ENCODE measurements at places on chromosomes 13 and 19.

GRCh38 chr13:36897054-36897616, 22.9 kb downstream of the SMAD9 start:
- DNase-seq, result no peak

- no peak for DNase-seq
Measured at GRCh38 chr19:38093154-38093553, 130.9 kb downstream of the DPF1 start.

DNA sequence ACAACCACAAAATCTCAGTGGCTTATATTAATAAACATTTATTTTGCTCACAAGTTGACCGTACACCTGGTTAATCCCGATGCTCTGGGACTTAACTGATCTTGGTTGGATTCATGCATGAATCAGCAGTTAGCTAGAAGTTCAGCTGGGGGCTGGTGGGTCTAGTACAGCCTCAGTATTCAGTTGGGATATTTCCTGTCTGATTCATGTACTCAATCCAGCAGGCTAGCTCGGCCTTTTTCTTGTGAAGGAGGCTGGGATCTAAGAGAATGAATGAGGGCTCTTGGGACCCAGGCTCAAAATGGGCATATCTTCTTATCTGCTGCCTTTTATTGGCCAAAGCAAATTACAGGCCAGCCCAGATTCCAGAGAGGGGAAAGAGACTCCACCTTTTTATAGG, 178.8 kb downstream of the KCTD12 start:
- no peak for DNase-seq

DNA sequence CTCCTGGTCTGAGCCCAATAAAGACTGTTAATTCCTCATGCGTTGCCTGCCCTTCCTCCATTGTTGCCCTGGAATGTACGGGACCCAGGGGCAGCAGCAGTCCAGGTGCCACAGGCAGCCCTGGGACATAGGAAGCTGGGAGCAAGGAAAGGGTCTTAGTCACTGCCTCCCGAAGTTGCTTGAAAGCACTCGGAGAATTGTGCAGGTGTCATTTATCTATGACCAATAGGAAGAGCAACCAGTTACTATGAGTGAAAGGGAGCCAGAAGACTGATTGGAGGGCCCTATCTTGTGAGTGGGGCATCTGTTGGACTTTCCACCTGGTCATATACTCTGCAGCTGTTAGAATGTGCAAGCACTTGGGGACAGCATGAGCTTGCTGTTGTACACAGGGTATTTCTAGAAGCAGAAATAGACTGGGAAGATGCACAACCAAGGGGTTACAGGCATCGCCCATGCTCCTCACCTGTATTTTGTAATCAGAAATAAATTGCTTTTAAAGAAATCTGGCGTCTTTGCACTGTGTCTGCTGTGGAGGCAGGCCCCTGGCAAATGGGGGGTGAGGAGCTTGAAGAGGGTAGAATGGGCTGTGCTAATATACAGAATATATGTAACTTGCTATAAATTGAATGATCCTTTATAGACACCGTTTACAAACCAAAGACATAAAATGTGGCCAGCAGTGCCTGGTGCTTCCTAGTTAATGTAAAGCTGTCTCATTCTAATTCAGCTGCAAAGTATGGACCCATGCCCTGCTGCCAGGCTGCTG, 4.2 kb upstream of the RPS11 start:
- DNase-seq, result no peak

- no peak for DNase-seq
Measured at GRCh38 chr13:49356223-49356622, 87.6 kb downstream of the CAB39L start.

DNA sequence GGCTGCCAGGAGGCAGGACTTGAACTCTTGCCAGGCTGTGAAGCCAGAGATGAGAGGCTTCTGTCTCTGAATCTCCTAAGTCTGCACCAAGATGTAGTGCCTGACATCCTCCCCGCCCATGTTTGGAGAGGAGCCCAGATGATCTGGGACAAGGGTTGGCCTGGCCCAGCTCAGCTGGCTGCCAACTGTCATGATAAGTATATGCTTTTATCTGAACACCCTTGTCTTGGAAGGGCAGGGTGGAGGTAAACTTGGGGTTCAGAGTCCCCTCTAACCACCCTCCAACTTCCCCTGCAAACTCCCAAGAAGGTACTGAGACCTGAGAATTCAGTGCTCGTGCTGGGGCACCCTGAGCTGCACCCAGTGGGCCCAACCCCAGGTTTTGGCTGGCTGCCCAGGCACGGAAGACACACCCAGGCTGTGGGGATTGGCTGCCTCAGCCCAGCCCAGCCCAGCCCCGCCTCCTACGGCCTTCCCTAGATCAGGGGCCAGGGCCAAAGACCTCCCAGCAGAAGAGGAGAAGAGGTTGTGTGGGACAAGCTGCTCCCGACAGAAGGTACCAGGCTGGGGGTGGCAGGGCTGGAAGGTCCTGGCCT, at the start of gene CYP4F12:
CYP4F12 (plus strand) TSS at position 508 of the 596 bp plus-strand sequence. CDS start 443 bp downstream, outside the sequence.
- peak; percentile 89 for DNase-seq

DNA sequence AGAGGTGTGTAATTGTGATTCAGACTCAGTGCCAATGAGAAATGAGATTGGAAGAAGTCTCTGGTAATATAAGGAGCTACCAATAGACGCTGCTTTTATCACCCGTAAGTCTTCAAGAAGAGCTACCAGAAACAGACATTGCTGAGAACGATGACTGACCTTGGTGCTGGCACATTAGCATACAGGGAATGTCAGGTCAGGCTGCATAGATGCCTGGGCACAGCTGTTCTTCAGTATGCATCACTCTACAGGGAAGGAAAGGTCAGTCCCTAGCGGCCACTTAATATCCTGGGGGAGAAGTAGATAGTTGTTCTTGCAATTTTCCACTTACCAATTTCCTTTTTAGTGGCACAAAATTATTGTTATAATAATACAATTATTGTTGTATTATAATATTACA, 380.4 kb downstream of the PCDH9 start:
- DNase-seq, result no peak

DNA sequence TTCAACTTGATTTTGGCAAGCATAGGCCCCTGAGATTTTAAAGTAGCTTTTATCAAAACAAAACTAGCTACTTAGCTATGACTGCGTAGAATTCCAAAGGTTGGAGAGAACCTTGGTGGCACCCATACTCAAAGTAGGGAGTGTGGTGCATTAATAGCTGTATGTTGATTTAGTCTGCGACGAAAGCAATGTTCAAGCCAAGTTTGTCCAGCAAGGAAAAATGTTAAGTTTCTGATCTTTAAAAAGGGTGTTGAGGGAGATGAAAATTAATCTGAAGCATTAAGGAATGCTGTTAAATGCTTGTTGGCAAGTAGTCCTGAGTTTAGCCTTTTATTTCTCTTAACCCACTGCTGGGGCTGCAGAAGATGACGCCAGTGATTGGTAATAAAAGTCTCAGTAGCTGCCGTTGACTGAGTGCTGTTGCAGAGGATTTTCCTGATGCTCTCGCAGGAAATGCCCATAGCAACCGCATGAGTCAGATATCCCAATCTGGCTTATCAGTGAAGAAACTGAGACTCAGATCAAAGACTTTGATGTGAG, 75.9 kb upstream of the RNF113B start:
- no peak for DNase-seq

GRCh38 chr19:30420881-30421280, 48.7 kb downstream of the ZNF536 start:
- DNase-seq, result no peak

- DNase-seq, result no peak
Measured at GRCh38 chr13:78779608-78780007, 120.7 kb upstream of the OBI1 start.

- DNase-seq, result no peak
Measured at GRCh38 chr13:72782717-72783116, 784 bp downstream of the PIBF1 start.

DNA sequence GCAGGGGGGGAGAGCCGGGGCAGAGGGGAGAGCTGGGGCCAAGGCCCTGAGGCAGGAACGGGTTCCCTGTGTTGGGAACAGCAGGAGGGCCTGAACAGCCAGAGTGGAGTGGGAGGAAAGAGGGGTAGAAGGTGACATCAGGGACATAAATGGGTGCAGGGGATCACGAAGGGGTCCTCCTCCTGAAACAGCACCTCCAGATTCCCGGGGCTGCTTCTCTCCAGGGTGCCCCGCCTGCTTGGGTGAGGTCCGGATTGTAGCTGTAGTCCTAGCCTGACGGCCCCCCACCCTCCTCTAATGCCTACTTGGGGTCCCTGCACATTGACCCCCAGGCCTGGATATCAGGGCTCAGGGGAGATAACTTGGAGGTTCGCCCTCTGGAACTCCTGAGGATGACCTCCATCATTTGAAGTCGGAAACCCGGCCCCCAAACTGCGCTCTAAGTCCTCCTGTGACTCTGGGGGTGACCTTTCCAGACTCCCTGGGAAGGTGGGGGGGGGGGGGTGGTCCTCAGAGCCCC, 473 bp upstream of the SCN1B start:
- DNase-seq, result no peak

DNA sequence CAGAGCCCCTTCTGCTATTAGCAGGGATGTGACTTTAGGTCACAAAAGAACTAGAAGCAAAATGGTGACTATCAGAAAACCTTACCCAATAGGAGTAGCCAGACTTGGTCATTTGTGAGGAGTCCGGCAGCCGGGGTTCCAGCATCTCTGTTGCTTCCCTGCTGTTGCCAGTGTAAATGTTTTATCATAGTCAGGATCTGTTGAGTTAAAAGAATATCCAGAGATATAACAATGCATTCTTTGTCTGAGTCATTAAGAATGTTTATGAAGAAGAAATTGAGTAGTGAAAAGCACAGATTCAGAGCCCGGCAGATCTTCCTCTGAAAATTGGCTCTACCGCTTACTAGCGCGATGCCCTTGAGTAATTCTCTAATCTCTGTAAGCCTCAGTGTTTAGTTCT, 84.2 kb downstream of the COL4A2 start:
- DNase-seq, result no peak

DNA sequence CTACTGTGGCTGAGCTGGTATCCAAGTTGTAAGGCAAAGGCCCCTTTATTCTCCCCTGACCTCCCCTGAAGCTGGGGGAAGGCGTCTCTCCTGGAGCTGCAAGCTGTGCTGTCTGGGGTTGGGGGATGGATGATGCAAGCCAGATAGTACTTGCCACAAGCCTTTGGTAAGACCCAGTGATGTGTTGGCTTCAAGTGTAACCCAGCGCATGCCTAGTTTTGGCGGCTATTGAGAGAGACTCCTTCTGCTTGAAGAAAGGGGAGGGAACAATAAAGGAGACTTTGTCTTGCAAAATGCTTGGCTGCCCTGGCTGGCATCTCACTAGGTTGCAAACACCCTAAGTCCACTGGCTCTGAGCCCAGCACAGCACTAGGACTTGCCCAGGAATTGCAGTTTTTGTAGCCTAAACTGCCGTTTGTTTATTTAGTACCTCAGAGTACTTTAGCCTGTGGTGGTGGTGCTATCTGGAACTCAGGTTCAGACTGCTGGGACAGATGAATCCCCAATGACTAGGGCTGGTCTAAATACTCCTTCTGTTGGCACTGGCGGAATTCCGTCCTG, 108.2 kb downstream of the TNFSF13B start:
- no peak for DNase-seq

DNA sequence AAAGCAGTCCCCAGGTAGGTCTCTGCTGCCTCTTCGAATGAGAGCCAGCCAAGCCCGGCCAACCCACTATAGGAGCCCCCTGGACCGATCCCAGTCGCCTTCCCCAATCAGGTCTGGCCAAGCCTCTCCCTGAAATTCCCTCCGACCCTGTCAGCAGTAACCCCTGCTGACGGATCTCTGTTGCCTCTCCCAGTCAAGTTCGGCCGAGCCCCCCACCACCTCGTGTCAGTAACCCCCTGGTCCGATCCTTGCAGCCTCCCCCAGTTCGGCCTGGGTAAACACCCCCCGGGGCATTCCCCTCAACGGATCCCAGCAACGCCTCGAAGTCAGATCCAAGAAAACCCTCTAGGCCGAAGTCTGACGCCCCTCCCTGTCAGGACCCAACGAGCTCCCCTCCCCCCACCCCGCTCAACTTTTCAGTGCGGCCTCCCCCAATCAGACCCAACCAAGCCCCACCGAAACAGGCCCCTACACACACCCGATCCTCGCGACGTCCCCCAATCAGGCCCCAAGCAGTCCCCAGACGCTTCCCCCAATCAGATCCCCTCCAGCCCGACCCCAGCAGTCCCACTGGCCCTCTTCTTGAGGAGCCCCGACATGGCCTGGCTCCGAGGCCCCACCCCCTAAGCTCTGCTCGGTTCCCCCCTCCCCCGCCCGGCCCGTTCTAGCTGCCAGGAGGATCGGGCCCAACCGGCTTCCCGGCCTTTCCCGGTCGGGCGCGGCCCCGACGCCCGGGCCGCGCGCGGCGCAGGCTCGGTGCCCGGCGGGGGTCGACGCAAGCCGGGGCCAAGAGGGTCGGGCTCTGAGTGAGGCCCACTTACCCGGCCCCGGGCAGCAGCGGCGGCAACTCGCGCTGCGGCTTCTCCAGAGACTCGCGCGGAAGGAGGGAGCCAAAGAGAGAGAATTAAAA, 1.8 kb downstream of the TNPO2 start:
- peak; percentile 79 for DNase-seq
